Cortex of kidney (tissue), 1 donor: ENCODE measurements at places on chromosomes 2 and 18.

- no peak for DNase-seq
These were observed 2.4 kb upstream of the LDLRAD4 start for GRCh38 chr18:13216092-13216582.

DNA sequence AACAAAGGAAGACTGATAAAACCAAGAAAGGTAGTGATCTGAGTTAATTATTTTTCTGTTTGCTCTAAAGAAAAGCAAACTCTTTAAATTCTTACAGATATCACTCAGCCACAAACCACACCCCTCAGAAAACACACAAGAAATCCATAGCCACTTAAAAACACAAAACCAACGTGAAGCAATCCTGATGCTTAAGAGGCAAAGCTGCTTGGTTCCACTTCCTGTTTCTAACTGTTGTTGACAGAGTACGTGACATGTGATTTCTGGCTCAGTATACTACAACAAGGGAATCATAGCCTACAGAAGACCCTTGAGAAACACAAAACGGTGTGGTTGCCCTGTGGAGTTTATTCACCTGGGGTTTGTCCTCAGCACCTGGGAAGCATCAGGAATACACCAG lies 240.9 kb upstream of the APCDD1 start:
- no peak for DNase-seq

DNA sequence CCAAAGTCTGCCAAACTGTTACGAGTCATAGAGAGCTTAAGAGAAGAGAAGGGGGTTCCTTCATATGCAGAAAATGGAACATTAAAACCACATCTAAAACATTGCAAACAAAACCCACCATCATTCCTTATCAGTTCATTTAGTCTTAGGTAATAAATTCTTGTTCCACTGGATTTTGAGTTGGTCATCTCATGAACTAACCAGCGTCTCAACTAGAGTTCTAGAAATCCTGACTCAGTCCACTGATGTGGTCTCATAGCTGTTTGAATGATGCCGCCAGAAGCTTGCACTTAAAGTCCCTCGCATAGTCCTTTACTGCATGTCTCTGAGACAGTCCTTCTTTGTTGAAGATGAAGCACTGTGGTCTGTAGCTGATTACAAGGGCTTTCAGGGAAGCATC lies 15.0 kb upstream of the CAB39 start:
- DNase-seq, result no peak

- no peak for DNase-seq
These were observed 75.6 kb downstream of the DCDC2C start for GRCh38 chr2:3778851-3779495.

- DNase-seq, result no peak
These were observed 296.9 kb upstream of the TRIB2 start for GRCh38 chr2:12419803-12420202.

DNA sequence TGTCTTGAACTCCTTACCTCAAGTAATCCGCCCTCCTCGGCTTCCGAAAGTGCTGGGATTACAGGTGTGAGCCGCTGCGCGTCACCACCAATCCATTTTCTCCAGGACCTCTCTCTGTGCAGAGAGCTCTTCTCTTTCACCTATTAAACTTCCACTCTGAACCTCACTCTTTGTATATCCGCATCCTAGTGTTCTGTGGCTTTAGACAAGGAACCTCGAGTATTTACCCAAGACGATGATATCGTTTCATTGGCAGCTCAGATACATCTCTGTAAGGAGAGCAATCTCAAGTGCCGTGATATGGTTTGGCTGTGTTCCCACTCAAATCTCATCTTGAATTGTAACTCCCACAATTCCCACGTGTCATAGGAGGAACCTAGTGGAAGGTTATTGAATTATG lies 15.1 kb upstream of the WDR33 start:
- DNase-seq, result no peak

GRCh38 chr18:26091047-26091630 lies 726 bp upstream of the SS18 start:
- no peak for DNase-seq

DNA sequence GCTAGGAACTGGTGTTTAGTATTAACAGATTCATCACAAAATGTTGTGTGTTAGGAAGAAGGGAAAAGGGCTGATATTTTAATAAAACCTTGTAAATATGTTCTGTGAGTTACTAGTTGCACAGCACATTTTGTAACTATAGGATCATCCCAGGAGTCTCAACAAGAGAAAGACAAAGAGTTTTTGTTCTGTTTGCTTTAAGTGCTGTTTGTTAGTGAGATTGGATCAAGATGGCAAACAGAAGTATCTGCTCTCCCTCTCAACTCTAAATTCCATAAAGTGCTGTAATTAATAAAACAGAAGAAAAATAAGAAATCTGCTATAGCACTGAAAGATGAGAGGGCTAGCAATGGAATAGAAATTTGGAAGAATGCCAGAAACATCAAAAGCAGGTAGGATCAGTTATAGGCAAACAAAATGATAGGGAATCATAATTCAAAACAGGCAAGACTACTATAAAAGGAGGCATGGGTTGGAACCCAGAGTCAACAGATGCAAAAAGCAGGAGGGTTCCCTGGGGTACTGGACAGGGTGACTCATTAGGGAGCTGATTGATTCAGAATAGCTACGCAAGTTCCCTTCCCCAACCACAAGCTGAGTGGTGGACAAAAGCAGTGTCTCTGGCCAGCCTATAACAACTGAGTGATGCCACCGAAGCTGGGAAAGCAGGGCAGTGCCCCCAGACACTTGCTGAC lies 75.8 kb downstream of the DYNC1I2 start:
- no peak for DNase-seq

DNA sequence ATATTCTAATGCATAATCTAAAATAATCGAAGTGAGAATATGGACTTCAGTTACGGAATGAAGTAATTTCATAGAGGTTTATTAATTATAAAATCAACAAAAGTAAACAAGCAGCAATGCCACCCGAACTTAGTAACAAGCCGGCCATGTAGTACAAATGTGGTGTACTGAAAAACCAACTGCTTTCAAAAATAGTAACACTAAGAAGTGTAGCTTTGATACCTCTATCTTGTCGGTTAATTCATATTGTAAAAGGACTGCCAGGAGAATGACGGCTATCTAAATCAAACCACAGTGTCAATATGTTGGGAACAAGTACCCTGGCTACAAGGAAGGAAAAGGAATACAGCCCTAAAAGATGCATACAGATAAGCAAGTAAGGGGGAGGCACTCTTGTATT lies 48.5 kb downstream of the WDR33 start:
- no peak for DNase-seq

GRCh38 chr18:33184175-33184574 lies 256.3 kb downstream of the CCDC178 start:
- DNase-seq, result no peak

DNA sequence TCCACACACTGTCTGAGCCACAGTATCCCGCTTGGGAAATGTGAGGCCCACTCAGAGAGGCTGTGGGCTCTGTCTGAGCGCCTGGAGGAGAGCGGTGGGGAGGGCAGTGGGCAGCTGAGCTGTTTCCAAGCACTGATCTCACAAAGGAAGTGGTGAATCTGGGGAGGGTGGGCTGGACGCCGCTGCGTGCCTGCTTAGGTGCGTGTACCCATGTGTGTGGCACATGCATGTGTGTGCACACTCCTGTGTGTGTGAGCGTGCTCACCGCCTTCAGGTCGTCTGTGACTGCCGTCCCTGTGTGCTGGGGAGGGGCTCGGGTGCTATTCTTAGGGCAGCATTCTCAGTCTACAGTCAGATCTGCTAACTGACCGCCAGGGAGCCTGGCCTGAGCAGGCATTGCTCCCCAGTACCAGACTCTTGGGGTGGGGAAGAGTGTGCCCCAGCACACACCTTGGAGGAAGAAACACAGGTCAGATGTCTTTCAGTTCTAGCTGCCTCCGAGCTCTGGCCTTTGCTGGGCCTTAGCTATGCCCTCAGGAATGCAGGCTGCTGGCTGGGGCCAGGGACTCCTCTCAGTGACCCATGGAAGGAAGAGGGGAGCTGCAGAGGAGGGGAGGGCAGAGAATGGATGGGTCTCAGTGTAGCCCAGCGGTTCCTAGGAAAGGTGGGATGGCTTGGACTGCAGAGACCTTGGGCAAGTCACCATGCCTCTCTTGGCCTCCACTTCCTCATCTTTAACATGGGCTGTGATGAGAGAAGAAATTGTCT lies 31.4 kb downstream of the KCNIP3 start:
- DNase-seq, result no peak

- DNase-seq, result no peak
These were observed 102.5 kb upstream of the PIEZO2 start for GRCh38 chr18:11251891-11252270.

- DNase-seq, result no peak
These were observed 61.2 kb upstream of the ACKR3 start for GRCh38 chr2:236508466-236508865.

DNA sequence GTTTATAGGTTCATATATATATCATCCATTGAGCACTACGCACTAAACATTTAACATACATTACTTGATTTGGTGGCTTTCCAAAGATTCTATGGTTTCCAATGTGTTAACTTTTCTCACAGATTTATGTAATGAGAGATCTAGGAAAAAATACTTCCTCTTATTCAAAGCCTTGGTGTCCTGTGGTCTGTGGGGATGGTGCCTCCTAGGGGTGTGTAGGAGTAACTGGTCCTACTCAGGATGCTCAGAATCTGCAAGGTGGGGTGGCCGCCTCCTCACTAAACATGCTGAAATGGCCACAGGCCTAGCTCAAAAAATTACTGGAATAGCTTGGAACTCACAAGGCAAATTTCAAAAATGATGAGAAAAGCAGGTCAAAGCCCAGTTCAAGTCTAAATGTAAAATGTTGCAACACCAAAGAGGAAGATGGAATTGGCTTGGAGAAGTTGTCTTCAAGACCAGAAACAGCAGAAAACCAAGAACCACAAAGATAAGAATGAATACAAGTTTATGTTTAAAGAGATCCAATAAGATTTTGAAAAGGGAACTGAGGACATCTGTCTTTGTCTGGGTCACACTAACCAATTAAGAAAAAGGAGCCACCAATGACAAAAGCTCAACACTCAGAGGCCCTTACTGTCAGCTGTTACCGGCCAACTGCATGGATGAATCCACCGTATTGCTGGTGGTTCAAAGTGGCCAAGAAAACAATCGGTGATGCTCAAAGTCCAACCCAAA lies 11.5 kb downstream of the GPR55 start:
- DNase-seq, result no peak
